ENCODE measurements at places on chromosomes 11 and 22.
A peak's percentile ranks its signal among the peaks of the same experiment; 100 is the strongest.

- no peak for DNase-seq
Measured at GRCh38 chr22:41762980-41763779, 37.3 kb upstream of the CCDC134 start.

GRCh38 chr11:134932761-134933160, 520.7 kb upstream of the B3GAT1 start:
- DNase-seq = peak; percentile 15

- DNase-seq = no peak
Measured at GRCh38 chr22:42434748-42435425, 2.7 kb upstream of the NFAM1 start.

GRCh38 chr11:69744435-69744834, 30.7 kb downstream of the FGF4 start:
- peak; percentile 71 for DNase-seq

DNA sequence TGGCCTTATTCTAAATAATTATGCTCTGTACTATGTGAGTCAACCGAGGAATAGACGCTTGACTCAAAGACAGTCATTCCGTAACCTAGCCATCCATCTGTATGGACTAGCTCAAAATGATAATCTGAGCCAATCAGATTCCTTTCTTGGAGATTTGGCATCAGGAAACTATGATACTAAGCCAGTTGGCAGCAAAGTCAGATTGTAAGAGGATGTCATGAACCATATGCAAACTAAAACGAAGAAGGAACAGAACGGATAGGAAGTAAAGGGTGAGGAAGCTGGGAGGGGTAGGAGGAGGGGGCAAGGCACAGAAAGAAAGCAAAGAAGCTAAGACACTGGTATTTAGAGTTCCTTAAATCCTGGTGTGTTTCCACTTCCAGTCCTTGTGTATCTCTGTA, 10.7 kb upstream of the SESN3 start:
- no peak for DNase-seq

DNA sequence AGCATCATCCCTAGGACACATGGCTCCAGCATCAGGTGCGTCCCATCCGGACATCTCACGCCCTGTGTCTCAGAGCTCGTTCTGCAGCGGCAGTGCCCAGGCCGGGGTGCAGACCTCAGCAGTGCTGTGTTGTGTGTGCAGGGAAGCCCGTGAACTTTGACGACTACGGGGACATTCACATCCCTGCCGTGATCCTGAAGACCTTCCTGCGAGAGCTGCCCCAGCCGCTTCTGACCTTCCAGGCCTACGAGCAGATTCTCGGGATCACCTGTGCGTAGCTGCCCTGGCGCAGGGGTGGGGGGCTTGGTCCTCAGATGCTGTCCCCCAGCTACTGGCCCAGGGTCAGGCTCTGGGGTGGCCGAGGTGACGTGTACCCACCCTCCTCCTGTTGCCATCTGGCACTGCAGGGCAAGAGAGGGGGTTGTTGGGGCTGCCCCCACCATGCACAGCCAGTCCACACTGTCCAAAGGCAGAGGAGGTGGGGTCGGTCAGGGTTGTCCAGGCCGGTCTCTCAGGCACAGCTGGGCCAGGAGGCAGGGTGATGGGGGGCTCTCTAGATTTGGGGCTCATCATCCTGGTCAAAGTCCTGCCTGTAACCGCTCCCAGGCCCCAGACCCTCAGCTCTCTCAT, 96.5 kb downstream of the ARHGAP8 start:
- no peak for DNase-seq

- DNase-seq = peak; percentile 25
Measured at GRCh38 chr11:82733444-82734119, at the start of gene FAM181B. Gene FAM181B, minus strand, starts transcription at chr11:82733864. Its CDS starts 135 bp downstream, at chr11:82733729.

GRCh38 chr11:61569018-61569417, 11.9 kb downstream of the SYT7 start:
- DNase-seq = no peak

DNA sequence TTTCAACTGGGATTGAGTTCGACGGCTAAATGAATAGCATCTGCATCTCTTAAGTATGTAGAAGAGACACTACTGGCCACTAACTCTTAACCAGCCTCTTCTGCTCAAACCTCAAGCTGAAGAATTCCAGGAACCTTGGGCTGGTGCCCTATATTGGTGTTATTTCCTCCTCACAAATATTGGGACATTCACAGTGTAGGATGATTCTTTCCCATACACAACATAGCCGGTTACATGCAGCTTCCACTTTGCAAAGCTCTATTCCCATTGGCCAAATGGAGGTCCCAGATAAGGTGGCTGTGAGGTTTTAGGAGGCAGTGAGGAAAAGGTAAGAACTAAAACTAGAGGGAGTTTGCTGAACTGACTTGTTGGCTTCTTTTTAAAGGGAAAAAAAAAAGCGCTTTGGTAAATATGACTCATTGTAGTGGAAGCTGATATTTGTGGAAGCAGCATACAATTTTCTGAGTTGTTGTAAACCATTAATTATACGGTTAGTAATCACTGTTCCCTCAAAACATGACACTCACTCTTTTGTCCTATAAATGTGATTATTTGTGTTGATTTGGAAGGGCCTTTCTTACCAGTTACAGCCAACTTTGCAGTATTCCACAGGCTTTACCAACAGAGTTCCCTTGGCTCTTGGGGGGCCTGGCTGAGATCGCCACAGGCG, 17.6 kb downstream of the C22orf31 start:
- DNase-seq = peak; percentile 70

Data from astrocyte of the spinal cord (primary cell).